Activated CD8-positive, alpha-beta memory T cell treated with anti-CD3 and anti-CD28 coated beads for 24 hours (primary cell): ENCODE measurements at places on chromosomes 4 and X.

DNA sequence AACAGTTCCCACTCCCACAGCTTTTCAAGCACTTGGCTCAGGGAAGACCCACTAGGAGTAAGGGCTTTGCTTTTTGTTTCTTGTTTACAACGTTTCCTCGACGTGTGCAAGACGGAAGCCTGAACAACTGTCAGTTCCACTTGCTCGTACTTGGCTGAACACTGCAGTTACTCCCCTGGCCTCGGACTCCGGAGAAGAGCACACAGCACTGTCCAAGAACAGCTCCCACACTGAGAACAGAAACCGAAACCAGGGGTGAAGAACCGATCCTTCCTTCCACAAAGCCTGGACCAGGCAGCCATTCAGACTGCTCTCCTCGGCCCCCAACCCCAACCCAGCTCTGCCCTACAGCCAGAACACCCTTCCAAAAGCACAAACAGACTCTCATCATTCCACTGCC, 25.5 kb downstream of the IRF2 start:
- DNase-seq = peak; percentile 60

GRCh38 chr4:140122891-140123290, 31.1 kb downstream of the MAML3 start:
- DNase-seq = no peak

DNA sequence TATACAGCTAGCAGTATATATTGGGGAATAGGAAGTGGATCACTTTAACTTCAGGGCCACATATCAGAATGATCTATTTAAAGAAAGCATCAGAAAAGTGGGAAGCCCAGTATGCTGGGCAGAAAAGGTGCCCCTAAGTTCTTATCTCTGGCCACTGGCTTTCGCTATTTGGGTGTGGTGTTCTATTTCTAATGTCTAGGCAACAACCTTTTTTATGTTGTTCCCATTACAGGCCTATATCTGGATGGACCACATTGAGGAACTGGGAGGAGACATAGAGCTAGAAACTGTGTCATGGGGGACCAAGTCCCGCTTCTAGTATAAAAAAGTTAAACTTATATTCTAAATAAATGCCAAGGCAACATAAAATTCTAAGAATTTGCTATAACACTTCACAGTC, 935.6 kb downstream of the PDHA2 start:
- DNase-seq = no peak

DNA sequence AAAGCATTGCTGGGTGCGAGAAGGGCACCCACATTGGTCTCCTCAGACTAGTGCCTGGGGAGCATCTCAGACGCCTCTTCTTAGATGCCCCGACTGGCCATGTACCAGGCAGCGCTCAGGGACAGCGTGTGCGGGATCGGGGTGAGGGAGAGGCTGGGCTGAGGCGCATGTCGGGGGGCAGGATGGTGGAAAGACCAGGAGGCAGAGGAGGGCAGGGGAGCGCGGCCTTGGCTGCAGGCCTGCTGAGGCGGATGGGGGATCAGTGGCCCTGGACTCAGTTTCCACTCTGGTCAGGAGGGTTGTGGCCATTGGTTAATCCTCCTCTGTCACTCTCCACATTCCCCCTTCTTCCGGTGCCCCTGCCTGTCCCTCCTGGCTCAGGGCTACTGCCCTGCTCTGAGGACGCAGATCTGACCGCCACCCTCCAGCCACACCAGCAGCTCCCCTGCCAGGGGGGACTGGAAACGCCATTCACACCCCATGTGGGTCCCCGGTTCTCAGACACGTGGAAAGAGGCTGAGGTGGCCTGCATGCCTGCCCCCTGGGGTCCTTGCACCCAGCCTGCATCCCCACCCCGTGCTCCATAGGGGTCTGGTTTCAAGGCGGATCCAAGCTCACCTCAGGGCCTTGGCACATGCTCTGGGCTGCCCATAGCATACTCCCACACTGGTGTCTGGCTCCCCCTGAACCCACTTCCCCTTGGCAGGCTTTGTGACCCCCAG, 105.9 kb downstream of the CPZ start:
- DNase-seq = peak; percentile 38

DNA sequence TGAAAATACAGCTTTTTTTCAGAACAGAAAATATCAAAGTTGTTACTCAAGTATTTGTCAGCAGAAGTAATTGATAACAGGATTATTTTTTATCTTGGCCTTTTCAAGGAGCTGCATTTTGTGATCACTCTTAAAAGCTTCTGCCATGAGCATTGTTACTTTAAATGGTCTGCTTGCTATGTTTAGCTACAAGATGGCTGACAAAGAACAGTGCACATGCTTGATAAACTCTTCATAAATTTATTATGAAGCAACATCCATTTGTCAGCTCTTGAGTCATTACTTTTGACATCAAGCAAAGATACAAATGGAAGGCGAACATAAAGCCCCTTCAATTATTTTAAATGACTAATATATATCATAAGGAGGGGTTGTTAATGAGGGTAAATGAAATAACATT, 205.4 kb upstream of the RPS6KA3 start:
- no peak for DNase-seq

DNA sequence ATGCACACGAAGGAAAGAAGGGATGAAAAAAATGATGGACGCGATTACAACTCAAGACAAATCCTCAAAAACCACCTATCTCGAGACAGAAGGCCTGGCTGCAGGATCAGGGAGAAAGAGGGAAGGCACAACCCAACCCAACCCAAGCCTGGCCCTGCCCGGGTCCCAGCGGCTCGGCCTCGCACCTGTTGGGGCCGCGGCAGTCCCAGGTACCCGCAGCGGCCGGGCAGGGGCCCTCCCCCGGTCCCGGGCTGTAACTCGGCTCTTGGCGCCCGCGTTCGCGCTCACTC, 464 bp downstream of the RASGEF1B start:
- no peak for DNase-seq

DNA sequence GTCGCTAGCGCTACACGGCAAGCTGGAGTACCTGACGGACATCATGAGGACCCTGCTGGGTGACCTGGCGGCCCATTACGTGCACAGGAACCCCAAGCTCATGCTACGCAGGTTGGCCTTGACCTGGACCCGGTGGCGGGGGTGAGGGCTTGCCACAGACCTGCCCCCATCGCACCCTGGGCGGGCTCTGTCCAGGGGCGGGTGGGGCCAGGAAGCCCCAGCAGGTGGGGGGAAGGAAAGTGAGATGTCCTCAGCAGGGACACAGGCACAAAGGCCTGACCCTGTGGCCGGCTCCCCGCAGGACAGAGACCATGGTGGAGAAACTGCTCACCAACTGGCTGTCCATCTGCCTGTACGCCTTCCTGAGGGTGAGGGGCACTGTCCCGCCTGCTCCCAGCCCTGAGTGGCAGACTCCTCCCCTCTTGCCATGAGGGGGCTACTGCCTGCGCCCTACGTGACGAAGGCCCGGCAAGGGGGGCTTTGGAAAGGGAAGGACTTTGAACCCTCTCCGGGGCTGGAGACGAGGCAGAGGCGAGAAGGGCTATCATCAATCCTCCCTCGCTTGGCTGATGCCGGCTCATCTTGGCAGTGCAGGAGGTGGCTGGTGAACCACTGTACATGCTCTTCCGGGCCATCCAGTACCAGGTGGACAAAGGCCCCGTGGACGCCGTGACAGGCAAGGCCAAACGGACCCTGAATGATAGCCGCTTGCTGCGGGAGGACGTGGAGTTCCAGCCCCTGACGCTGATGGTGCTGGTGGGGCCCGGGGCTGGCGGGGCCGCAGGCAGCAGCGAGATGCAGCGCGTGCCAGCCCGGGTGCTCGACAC, 5.3 kb upstream of the SRPK3 start:
- no peak for DNase-seq

DNA sequence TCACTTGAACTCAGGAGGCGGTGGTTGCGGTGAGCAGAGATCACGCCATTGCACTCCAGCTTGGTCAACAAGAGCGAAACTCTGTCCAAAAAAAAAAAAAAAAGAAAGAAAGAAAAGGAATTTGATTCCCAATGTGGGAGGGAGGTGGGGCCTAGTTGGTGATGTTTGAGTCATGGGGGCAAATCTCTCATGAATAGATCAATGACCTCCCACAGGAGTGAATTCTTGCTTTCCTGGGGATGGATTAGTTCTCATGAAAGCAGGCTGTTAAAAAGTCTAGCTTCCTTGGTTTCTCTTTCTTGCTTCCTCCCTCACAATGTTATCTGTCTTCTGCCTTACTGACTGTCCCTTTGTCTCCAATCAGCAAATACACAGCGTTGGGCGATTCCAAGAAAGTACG, 419.5 kb upstream of the RPS6KA3 start:
- DNase-seq = no peak

- peak; percentile 59 for DNase-seq
Measured at GRCh38 chr4:40750461-40751258, 905 bp downstream of the NSUN7 start.

DNA sequence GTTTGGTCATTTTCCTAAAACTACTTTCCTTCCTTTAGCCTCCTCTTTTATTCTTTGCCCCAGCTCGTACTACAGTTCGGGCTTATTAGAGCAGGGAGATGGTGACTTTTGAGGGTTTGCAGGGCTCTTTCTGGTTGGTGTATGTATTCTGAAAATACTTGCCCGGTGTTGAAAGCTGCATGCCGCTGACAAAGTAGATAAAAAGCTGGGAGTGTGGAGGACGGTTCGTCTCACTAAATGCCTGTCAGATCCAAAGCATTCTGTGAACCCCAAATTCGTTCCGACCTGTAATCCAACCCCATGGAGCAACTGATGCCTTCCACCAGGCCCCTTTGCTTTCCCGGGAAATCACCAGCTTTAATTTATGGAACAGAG, 19.2 kb downstream of the TRIM2 start:
- DNase-seq = no peak

DNA sequence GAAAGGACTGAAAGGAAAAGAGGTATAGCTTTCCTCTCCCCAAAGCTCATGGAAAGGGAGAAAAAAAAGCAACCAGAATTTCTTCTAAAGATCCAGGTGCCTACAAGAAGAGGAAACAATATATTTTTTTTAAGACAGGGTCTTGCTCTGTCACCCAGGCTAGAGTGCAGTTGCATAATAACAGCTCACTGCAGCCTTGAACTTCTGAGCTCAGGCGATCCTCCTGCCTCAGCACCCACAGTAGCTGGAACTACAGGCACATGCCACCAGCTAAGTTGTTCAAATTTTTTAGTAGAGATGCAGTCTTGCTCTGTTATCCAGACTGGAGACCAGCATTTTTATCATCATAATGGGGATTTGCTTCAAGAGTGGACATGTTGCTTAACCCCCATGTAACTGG, 30.5 kb upstream of the BBS12 start:
- DNase-seq = no peak

GRCh38 chr4:101259876-101260275, 87.5 kb downstream of the PPP3CA start:
- DNase-seq = no peak

DNA sequence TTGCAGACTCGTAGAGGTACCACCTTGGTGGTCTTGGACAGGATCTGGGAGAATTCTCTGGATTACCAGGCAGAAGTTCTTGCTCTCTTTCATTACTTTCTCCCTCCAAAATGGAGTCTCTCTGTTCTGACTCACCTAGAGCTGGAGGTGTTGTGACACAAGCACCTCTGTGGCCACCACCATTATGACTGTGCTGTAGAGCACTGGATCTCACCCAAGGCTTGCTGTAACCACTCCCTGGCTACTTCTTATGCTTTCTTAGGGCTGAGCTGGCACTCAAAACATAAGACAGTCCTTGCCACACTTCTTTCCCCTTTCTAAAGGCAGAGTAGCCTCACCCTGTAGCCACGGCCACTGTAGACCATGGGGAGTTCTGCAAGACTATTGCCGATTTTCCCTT, 296.6 kb upstream of the DIPK2B start:
- no peak for DNase-seq

GRCh38 chrX:21479695-21480270, 105.6 kb downstream of the CNKSR2 start:
- DNase-seq = peak; percentile 57

DNA sequence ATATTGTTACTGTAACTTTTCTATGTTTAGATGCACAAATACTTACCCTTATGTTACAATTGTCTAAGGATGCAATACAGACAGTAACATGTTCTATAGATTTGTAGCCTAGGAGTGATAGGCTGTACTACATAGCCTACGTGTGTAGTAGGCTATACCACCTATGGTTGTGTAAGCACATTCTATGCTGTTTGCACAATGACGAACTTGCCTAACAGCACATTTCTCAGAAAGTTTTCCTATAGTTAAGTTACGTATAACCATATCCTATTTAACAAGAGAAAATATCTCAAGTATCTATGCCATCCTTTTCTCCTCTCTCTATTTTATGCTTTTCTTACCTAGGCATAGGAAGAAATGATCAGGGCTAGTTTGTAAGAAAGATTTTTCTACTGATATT, 710.8 kb upstream of the HTR2C start:
- no peak for DNase-seq

DNA sequence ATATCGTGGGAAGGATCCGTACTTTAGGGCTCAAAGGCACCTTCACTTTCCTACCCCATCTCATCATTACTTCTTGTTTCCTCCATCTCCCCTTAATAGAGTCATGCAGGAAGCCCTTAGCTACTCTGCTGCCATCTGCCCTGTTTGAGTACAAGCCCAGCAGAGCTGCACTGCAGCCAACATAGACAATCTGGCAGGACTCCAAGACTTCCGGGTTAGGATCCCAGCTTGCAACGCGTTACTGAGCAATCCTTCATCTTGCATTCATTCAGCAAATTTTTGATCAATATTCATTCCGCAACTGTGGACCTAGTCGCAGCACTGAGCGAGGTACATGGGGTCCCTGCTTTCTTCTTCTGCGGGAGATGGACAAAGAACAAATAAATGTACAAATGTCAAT, 344.9 kb downstream of the BCOR start:
- DNase-seq = no peak

- no peak for DNase-seq
Measured at GRCh38 chr4:110702326-110702725, 79.4 kb upstream of the PITX2 start.

- DNase-seq = no peak
Measured at GRCh38 chrX:45842926-45843315, 642.2 kb upstream of the DIPK2B start.

DNA sequence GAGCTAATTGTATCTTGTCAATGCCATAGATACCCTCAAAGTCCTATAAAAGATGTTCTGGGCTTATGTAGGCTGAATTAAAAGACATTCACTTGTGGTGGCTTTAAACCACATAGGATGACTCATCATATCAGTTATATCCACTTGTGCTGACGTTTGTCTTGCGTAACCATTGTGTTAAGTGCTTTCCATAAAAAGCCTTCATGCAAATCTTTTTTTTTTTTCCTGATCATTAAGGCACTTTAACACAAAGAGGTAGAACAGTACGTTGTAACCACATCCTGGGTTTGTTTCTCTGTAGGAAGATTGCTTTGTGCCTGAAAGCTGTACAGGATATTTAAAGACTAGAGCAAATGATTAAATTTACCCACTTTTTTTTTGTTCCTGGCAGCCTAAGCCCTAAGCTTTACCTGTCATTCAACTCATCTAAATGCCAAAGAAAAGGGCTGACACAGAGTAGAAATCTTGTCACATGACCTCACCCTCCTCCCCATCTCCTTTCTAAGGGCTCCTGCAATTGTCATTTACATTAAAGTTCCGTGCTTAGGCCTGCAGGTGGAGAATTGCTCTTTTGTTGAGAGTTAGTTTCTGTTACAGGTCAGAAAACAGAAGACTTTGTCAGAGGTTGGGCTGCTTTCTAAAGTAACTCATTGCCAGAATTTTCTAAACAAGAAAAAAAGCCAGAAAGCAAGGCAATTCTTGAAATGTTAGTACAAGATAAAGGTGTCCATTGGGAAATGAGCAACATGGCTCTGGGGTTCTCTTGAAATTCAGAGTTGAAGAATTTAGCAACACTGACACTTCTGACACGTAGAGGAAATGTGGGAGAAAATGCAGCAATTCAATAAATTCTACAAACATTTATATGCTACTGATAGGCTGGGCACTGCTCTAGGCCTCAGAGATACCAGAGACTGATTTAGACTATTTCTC, 555.6 kb downstream of the PPARGC1A start:
- DNase-seq = no peak
